ENCODE measurements at places on chromosomes 1 and 21.

GRCh38 chr21:32021319-32021994 is 148.6 kb downstream of the HUNK start:
- peak; percentile 8 for DNase-seq

DNA sequence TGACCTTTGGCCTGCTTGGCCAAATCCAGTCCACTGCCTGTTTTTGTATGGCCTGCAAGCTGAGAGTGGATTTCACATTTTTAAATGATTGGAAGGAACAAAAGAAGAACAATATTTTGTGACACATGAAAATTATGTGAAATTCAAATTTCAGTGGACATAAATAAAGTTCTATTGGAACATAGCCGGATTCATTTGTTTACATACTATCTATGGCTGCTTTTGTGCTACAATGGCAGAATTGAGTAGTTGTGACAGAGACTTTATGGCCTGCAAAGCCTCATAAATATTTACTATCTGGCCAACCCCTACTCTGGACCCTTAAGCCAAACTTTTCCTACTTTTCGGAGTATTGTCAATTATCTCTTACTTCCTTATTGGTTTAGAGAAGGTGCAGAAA is 66.6 kb upstream of the IPO9 start:
- no peak for DNase-seq

GRCh38 chr1:12596007-12596821 is 21.8 kb downstream of the DHRS3 start:
- no peak for DNase-seq

- DNase-seq, result no peak
Observed at GRCh38 chr1:93629101-93630059, 52.3 kb downstream of the BCAR3 start.

GRCh38 chr1:84892705-84893618 is at the start of gene LPAR3:
LPAR3 (minus strand) TSS chr1:84893206; CDS start chr1:84866120, 27,086 bp downstream.
- DNase-seq, result no peak

DNA sequence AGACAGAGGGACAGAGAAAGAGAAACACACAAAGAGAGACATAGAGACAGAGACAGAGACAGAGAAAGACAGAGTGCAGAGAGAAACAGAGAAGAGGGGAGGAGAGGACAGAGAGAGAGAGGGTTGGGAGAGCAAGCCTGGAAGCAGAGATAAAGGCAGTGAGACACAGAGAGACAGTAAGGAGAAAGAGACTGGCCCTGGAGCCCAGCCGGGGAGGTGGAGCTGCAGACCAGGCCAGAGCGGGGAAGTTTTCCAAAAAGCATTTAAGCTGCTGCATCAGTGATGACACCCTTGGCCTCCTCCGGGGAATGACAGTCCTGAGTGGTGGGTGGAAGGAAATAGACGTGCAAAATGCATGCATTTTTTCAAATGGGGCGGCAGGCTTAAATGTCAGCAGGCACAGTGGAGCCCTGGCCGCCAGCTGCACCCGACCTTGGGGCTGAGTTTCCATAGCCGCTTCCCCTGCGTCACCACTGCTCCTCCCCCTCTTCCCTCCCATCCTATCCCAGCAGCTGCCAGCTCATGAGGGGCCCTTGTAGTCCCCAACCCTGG is 95.4 kb upstream of the KLHDC7A start:
- no peak for DNase-seq
